ENCODE measurements at places on chromosomes 5 and 9.
A peak's percentile ranks its signal among the peaks of the same experiment; 100 is the strongest.

DNA sequence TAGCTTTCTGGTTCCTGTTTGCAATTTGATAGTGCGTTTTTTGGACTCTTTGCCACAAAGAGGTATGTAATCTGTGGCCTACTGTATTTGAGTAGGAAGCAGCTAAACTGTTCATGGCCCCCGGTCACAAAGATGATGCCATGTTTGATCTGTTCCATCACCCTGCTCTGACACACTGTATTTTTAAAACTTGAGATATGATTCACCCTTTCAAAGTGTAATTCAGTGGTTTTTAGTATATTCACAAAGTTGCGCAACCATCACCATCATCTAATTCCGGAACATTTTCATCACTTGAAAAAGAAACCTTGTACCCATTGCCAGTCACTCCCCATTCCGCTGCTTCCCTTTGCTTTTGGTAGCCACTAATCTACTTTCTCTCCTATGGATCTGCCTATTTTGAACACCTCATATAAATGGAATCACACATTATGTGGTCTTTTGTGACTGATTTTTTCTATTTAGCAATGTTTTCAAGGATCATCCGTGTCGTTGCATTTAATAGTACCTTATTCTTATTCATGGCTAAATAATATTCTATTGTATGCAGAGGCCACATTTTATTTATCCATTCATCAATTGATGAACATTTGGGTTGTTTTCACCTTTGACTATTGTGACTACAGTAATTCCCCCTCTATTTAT, 141.6 kb downstream of the NR3C1 start:
- no peak for DNase-seq

DNA sequence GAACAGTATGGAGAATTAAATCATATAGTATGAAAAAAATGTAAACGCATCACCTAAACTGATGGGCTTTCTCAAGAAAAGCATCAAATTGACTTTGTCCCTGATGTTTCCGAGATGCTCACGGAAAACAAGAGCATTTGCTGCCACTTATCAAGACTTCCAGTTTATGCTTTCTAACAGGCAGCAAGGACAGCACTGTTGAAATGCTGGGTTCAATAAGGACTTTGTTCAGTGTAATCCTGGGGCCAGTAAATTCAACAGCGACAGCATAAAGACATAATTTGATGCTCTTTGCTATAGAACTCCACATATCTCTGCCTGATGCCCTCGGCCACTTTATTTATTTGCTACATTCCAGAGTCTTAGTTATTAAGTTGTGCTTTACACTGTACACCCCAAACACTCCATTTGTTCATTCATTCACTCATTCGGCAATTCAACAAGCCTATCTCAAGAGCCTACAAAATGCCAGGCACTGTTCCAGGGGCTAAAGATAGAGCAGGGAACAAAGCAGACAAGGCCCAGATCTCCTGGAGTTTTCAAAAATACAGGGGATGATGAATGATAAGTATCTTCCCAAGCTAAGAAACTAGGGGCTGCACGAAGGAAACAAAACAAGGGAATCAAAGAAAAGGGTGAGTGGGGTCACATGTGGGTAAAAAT, 294.6 kb downstream of the ZNF608 start:
- no peak for DNase-seq

DNA sequence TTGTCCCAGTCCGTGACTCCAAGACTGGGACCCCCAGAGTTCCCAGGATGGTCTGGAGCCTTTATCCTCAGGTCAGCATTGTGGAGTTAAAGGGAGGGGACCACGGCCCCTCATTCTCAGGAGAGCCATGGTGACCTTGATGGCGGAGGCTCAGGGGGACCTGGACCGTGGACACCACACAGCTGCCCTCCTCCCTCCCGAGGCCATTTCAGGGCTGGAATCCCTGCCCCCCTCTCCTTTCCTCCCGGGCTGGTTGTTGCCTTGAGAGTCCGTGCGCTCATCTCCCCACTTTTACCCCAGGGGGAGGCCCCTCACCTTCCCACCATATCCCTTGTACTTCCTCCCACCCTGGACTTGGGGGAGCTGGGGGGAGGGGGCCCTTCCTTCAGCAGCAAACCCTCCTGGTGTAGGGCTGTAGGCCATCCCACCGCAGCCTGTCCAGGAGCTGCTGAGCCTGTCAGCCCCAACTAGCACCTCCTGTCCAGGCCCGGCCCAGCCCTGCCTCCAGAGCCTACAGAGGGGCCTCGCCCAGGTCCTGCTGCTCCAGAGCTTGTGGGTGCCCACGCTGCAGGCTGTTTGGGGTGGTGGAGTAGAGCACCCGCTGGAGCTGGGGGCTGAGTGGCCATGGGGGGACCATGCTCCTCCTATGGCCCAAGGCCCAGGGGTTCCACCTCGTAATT, 14.3 kb upstream of the AJM1 start:
- no peak for DNase-seq

GRCh38 chr9:122281368-122281767, 16.7 kb downstream of the MRRF start:
- DNase-seq, result no peak

DNA sequence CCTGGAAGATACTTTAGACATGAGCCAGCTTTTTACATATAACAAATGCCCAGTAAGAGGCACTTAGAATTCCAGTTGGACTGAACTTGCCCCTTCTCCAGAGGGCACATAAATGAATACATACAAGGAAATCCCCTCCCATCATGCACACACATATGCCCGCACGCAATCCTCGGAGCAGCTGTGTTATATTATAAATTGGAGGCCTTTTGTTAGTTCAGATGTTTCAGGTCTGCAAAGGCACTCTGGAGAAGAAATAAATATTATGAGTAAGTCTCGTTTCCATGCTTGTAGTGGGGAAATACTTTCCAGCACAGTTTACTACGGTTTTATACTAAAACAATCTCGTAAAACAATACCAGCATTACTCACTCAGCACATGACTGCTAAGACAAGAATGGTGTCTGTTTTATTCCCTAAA, 17.6 kb upstream of the MUSK start:
- DNase-seq, result no peak

GRCh38 chr5:65032250-65032649, 263.5 kb downstream of the CWC27 start:
- DNase-seq, result no peak

DNA sequence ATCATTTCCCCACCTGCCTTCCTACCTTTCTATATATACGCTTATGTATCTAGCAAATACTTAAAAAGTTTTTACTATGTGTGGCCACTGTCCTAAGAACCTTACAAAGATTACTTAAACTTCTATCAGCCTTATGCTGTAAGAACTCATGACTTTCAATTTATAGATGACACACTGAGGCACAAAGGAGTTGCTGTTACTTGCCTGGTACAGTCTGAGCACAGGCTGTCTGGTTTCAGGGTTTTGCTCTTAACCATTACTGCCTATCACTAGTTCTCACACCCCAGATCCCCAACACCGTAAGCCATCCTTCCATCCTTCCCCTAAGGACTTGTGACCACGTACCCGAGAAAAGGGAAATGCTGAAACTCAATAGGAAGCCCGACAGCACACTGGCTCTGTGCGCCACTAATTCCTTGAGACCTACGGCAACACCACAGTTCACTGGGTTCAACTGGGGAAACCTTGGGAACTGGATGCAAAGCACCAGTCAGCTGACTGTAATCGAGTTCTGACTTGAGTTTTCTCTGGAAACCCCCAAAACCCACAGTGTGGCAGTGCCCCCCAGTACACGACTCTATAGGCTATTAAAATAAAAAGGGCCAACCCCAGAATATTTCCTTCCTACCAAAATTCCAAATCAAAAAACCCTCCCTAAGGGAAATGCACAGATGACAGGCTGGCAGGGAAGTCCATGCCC, 56.0 kb downstream of the AUH start:
- DNase-seq, result no peak

DNA sequence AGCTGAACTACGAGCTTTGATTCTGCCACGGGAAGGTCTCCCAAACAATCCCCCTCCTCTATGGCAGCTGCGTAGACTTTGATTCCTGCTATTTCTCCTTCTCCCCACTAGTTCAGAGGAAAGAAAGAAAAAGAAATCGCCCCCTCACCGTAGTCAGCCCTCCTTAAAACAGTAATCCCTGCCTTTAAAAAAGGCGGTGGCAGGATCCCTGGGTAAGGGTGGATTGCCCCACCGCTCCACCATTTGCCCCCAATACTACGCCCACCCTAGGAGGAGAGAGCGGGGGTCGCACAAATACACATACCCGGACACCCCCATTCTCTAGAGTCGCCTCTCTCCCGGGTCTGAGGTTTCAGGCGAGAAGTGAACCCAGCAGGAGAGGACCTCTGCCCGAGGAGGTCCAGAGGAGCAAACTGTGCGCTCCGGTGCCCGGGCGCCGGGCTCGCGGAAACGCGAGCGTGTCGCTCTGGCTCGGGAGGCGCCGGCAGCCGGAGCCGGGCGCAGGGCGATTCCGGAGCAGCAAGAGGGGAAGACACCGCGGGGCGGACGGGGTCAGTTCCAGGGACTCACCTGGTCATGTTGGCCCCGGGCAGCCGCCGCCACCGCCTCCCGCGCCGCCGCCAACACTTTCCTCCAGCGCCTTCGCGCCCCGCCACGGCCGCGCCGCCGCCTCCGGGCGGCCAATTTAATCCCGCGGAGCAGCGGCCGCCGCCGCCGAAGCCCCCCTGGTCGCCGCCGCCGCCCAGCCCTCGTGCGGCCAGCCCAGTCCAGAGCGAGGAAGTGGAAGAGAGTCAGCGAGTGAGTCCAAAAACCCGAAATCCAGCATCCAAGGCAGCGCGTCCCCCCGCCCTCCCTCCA, 1057.7 kb upstream of the DMAC1 start:
- DNase-seq, result peak; percentile 14

- no peak for DNase-seq
These were observed 126.0 kb upstream of the PTPN3 start for GRCh38 chr9:109624143-109624542.

GRCh38 chr5:76175821-76176403, 92.7 kb downstream of the SV2C start:
- DNase-seq, result no peak

DNA sequence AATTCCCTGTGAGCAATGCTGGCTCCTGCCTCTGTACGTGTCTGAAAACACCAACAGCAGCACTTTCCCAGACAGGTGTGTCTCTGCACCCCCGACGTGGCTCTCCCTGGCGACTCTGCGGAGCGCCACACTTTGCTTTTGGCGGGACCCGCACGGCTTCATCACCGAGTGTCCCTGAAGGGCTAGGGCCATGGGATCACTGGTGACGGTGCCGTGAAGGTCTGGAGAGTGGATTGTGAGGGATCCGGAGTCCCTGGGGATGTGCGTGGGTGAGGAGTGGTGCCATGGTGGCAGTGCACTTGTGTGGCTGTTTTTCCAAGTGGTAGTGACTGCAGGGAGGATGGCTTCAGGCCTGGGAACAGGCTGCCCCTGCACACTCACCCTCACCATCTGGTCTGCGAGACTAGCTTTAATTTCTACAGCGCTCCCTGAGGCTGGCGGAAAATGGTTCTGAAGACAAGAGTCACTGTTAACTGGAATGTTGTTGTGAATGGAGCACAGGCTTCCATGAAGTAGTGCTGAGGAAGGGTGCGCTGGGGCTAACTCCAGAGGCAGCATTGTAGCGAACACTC, 3.2 kb downstream of the NKD2 start:
- DNase-seq, result peak; percentile 20

GRCh38 chr5:116273448-116274242, 188.8 kb downstream of the COMMD10 start:
- DNase-seq, result no peak
